ENCODE measurements at places on chromosomes 5 and 9.

DNA sequence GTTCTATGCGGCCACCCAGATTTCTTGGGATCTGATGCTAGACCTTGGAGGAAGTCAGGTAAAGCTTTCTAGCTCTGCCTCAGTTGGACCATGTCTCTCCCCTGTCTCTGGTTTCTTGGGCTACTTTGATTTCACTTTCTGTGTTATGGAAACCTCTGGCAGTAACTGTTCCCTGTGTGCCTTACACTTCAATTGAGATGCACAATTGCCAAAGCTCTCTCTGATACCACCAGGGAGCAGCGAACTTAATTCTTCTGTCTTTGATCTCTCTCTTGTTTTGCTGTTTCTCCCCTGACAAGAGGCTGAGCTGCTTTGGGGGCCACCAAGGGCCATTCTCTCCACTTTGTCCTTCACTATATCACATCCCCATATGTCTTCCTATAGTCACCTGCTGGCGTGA lies 61.4 kb downstream of the PGM5 start:
- no peak for DNase-seq

GRCh38 chr5:32767948-32768467 lies 56.9 kb downstream of the NPR3 start:
- peak; percentile 76 for DNase-seq

- no peak for DNase-seq
These were observed 1.0 kb downstream of the ANKH start for GRCh38 chr5:14870337-14871213.

DNA sequence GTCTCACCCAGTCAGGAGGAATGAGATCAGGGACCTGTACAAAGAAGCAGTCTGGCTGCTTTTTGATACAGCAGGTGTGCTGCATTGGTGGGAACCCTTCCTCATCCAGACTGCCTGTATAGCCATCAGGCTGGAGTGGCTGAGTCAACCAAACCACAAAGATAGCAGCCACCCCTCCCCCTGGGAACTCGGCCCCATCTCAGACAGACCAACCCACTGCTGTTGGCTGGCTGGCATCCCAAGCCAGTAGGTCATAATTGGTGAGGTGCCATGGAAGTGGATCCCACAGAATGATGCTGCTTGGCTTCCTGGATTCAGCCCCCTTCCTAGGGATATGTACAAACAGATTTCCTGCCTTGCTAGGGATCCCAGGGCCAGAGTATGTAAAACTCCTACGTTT lies 60.9 kb downstream of the YTHDC2 start:
- DNase-seq, result peak; percentile 94

- DNase-seq, result no peak
These were observed 279.3 kb upstream of the ANKRD55 start for GRCh38 chr5:56512313-56512996.

- no peak for DNase-seq
These were observed 12.7 kb downstream of the STK10 start for GRCh38 chr5:172175263-172175719.
